Smooth muscle cell of the umbilical artery (primary cell): ENCODE measurements at places on chromosomes 7 and 10. TPM values are rescaled to one million over a fixed set of nuclear protein-coding genes. Genes with fewer than 3 reads are reported as not detected.

The SLC18A3 gene
- total RNA-seq: not detected in 2 replicates

The PPP1R17 gene
- not detected in 2 replicates for total RNA-seq

The AKR1B15 gene
- total RNA-seq: not detected in 2 replicates

The ITGA8 gene
- under 0.01 and 0.05 TPM in 2 replicates for total RNA-seq

The CRTAC1 gene
- total RNA-seq: under 0.01 TPM in 1 of 2 replicates, not detected in the other

The MYH16 gene
- under 0.01 and 0.32 TPM in 2 replicates for total RNA-seq

The AKR1C3 gene
- 1.2 TPM in 2 replicates for total RNA-seq

The CALHM2 gene
- 9.2 and 12.1 TPM in 2 replicates for total RNA-seq

The ZNF488 gene
- total RNA-seq: under 0.01 TPM in 1 of 2 replicates, not detected in the other

The AKR1C8 gene
- not detected in 2 replicates for total RNA-seq

The SLF2 gene
- total RNA-seq: 26.4 and 41.9 TPM in 2 replicates

The PNLIP gene
- total RNA-seq: not detected in 2 replicates

The CYP3A5 gene
- total RNA-seq: 0.18 and 0.30 TPM in 2 replicates

The ACTR3C gene
- total RNA-seq: 1.2 TPM in 2 replicates

The PNLIPRP3 gene
- total RNA-seq: not detected in 2 replicates

The THSD7A gene
- 0.14 and 0.30 TPM in 2 replicates for total RNA-seq

The ABCB1 gene
- 0.05 TPM in 1 of 2 replicates, not detected in the other for total RNA-seq

The PDK4 gene
- total RNA-seq: under 0.01 TPM in 1 of 2 replicates, not detected in the other

The NKX1-2 gene
- total RNA-seq: not detected in 2 replicates

The ITPRID1 gene
- total RNA-seq: not detected in 2 replicates
